Retinal pigment epithelial cell (primary cell): ENCODE measurements at places on chromosomes 2 and 18.

- DNase-seq: no peak
Measured at GRCh38 chr2:191500566-191500883, 177.4 kb upstream of the NABP1 start.

DNA sequence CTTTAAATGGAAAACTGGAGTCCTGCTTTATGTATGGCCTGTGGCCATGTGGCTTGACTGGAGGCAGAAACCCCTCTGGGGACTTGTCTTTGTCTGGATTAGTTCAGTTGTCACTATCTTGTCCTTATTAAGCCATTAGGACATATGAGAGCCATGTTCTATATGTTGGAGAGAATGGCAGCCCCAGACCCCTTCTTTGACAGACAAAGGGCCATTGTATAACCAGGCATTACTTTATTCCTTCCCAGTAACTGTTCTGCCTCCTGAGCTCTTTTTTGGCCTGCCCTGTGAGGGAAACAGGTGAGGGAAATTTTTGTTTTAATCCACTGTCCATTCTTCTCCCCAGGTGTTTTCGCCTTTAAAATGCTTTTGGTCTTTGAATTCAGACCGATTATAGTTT lies 43.3 kb downstream of the FSHR start:
- no peak for DNase-seq

GRCh38 chr2:141767051-141767450 lies 363.8 kb downstream of the LRP1B start:
- peak; percentile 87 for DNase-seq

GRCh38 chr2:116269040-116269439 lies 1545.5 kb upstream of the DDX18 start:
- DNase-seq: no peak

DNA sequence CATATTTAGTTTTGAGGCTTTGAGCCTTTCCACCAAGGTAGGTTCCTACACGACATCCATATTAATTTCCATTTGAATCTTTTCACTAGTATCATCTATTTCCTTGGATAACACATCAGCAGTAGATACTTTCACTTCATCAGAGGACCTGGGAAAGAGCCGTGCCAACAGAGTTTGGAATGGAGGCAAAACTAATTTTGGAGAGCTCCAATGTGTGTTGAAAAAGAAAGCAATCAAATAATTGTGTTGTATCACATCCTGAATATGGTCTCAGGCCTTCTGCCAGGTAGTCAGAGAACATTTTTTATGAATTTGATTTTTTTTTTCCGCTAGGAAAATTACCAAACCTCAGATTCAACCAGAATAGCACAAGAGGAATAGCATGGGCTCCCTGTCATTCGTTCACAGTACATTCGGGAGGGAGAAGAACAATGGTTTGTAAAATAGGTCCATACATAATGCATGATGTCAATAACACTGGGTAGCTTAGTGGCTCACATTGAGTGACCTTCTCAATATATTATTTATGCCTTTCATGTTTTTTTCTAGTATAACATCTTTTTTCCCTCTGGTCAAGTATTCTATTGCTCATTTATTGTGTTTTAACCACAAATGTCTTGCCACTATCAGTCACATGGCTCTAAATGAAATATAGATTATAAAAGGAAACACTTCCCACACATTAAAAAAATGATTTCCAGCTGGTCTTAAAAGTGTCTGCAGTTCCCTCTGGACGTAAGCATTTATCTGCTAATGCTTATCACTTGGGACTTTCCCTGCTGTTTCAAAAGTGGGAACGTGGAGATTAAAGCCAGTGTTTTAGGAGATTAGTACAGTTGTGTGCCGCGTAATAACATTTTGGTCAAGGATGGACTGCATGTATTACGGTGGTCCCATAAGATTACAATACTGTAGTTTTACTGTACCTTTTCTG lies 68.6 kb upstream of the RAPH1 start:
- DNase-seq: no peak

DNA sequence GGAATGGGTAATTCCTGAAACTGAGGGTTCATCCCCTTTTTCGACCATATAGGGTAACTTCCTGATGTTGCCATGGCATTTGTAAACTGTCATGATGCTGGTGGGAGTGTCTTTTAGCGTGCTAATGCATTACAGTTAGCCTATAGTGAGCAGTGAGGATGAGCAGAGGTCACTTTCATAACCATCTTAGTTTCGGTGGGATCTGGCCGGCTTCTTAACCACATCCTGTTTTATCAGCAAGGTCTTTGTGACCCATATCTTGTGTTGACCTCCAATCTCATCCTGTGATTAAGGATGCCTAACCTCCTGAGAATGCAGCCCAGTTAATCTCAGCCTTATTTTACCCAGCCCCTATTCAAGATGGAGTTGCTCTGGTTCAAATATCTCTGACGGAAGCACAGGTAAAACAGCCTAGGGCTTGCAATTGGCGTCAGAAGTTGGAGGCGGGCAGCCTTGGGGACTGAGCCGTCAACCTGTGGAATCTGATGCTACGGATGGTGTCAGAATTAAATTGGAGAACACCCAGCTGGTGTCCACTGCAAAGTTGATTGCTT lies 19.5 kb downstream of the RALBP1 start:
- DNase-seq: no peak

- no peak for DNase-seq
Measured at GRCh38 chr2:174322746-174323145, 12.0 kb upstream of the SP9 start.

DNA sequence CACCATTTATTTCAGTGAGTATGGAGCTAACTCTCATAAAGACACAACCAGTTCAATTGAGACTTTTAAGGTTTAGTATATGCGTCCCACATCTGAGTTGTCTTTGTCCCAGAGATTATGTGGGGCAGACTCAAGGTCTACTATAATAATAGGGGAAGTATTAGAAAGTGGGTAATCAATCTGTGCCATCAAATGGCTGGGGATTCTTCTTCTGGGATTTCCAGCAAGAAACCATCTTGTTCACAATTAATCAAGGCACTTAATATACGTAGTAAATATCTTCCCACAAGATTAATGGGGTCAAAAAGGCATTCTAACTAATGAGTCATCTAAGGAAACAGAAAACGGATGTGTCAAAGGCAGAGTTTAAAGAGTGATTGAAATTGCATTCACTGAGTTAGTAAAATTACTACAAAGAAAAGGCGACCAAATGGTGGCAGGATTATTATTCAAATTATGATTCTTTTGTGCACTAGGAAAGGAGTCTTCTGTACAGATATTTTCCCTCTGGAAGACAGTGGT lies 179.8 kb upstream of the REG3G start:
- peak; percentile 21 for DNase-seq

- DNase-seq: no peak
Measured at GRCh38 chr18:36176711-36177110, 10.6 kb upstream of the MOCOS start.

- DNase-seq: peak; percentile 42
Measured at GRCh38 chr2:106944215-106944614, 58.2 kb upstream of the ST6GAL2 start.

DNA sequence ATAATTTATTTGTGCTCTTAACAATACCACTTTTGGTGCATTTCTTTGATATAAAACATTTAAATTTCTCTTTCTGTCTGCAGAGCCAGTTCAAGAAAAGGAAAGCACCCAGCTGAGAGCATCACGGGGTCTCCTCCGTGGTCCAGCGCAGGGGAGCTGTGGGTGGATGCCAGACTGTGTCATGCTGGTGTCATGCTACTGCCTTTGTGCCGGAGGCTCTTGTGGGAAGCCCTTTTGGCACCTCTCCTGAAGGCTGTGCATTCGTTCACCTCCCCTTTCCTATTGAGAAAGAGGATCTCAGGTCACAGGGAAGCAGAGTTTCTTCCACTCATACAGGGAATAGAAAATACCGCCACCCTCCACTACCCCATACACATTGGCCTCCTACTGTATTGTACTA lies 450.4 kb downstream of the GALR1 start:
- no peak for DNase-seq

GRCh38 chr2:45232818-45233217 lies 223.6 kb upstream of the SIX2 start:
- DNase-seq: no peak

- DNase-seq: no peak
Measured at GRCh38 chr2:118791483-118791882, 56.0 kb downstream of the EN1 start.

DNA sequence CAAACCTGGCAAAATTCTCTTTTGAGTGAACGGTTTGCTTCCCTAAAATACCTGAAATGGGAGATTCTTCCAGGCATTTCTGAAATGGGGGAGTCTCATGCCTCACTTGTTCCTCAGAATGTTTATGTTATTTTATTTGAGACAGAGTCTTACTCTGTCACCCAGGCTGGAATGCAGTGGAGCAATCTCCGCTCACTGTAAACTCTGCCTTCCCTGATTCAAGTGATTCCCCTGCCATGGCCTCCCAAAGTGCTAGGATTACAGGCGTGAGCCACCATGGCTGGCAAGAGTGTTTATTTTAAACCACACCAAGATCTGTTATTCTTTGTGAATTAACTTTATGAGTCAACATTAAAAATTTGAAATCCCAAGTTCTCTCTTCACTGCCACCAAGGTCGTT lies 6.4 kb upstream of the FHL2 start:
- DNase-seq: no peak

DNA sequence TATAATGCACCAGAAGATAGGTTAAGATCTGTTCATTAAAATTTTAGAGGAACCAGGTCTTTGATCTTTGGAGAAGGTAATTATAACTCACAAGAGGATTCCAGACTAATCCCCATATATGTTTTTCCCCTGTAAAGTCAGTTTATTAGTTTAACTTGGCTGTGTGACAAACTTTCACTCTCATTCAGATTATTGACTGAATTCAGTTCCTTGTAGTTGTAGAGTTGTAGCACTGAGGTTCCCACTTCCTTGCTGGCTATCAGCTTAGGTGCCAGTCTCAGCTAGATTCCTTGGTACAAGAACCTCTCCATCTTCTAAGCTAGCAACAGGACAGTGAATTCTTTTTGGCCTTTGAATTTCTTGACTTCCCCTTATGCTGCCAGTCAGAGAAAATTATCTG lies 19.1 kb downstream of the REG1A start:
- no peak for DNase-seq

GRCh38 chr2:73985308-73986084 lies 786 bp downstream of the TET3 start:
- no peak for DNase-seq

GRCh38 chr2:44974064-44974715 lies 32.7 kb downstream of the SIX3 start:
- no peak for DNase-seq

DNA sequence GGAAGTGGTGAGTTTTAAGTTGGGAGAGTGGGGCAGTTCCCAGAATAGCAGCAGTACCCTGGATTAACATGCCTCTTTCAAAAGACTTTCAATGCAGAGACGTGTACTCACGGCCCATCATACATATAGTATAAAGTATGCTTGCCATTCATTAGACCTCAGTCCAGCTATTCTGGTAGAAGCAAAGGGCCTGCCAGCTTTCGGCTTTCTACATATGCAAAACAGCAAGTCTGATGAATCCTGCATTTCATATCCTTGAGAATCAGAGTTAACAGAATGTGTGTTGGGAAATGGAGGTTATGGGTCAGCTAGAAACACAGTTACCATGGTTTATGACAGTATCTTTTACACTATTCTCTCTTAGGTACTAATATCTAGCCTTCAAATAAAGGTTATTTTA lies 27.5 kb downstream of the SATB2 start:
- DNase-seq: no peak

DNA sequence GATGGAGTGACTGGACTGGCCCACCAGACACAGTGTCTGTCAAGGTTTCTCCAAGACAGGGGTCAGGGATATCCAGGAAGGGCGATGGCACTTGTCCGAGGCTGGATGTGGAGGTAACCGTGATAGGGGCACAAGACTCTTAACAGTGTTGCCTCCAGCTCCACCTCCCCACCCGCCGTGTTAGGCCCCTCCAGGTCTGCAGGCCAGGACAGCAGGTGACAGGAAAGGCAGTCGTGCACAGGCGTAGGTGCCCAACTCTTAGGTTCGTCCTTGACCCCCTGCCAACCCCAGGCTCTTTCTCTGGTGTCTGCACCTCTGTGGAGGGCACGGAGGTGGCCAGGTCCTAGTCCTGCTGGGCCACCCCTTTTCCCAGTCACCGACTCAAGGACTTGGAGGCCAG lies 10.1 kb downstream of the ITM2C start:
- DNase-seq: no peak

GRCh38 chr2:211957799-211958198 lies 580.8 kb downstream of the ERBB4 start:
- no peak for DNase-seq

DNA sequence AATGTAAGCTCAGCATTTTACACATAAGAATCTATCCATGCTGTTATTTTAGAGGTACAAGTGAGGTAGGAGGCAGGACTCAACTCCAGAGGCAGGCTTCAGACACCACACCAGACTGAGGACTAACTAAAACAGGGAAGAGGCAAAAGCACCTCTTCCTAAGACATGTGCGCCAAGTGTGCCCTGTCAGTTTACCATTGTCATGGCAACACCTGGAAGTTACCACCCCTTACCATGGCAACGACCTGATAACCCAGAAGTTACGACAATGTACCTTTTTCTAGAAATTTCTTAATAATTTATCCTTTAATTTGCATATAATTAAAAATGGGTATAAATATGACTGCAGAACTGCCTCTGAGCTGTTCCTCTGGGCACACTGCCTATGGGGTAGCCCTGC lies 160.1 kb downstream of the FAM124B start:
- no peak for DNase-seq

DNA sequence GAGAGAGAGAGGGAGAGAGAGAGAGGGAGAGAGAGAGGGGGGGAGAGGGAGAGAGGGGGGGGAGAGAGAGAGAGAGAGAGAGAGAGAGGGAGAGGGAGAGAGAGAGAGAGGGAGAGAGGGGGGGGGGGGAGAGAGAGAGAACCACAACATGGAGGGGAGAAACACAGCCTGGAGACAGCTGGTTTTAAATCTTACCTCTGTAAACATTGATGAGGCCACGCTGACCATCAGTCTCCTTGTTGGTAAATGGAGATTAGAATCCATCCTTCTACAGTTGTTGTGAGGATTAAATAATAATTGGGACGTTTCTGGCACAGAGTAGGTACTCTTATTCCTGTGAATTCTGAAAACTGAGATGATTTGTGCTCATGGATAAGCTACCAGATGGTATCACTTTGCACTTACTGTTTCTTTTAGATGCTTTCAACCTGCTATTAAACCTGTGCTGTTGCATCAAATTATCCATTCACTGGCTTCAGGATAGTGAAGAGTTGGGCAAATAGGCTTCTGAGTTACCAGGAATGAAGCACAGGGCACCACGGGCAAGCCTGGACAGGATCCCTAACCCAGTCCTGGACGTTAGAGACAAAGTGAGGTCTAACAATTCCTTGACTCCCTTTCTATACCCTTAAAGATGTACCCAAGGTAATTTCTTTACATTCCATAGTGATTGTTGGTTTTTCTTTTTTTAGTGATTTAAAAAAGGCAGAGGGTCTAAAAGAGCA lies 318.1 kb downstream of the ZNF521 start:
- DNase-seq: no peak

DNA sequence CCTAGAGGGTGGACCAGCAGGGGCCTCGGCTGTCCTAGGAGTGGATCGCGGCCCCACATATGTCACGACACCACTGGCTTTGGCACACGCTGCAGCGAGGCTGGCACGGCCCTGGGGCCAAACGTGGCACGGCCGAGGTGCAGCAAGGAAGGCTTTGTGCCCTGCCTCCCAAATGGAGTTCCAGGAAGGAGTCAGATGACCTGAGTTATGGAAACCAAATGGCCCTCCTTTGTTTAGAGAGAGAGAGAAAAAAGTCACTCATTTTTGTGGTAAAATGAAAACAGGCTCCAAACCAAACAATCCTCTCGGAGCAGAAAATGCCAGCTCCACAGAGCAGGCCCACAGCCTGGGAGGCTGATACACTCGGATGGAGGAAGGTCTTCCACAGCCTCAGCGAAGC lies 105.6 kb downstream of the ANTXR1 start:
- no peak for DNase-seq

- no peak for DNase-seq
Measured at GRCh38 chr2:217219164-217219520, 359.3 kb upstream of the TNP1 start.

- peak; percentile 66 for DNase-seq
Measured at GRCh38 chr2:223054193-223054781, 2.3 kb downstream of the KCNE4 start.
